CD4-positive, alpha-beta memory T cell (primary cell): ENCODE measurements at places on chromosomes 6 and 20.

DNA sequence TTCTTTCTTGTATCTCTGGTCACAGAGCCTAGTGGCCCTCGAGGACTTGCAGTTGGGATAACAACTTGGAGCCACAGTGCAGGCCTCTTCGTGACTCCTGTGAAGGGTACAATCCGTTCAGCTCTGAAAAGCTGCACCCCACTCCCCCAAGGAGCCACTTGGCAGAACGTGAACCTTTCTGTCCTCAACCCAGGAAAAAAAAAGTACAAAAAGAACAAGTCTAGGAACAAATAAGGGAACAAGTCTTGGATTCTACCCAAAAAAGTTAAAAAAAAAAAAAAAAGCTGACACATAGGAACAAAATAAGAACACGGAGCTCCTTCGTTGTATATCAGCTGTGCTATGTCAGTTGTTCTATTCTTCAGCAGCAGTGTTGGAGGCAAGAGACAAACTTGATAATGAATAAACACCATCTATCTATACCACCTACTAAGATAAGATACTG, 77.9 kb upstream of the TULP1 start:
- no peak for DNase-seq

DNA sequence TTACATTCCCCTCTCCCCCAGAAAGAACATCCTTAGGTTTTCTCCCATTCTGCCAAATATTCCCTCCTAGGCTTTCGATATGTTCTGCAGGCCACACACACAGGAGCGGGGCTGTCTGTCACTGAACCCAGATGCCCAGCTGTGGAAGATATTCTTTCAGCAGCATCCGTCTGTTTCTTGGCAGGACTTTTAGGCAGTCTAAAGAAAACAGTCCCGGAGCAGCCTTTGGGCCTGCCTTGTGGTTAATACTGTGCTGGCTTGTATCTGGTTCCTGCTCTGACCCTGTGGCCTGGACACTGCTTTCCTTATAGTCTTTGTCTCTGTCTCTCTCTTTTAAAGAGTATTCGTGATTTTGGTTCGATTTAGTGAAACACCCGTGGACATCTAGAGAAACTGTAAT, 94.6 kb upstream of the SUPT3H start:
- no peak for DNase-seq

DNA sequence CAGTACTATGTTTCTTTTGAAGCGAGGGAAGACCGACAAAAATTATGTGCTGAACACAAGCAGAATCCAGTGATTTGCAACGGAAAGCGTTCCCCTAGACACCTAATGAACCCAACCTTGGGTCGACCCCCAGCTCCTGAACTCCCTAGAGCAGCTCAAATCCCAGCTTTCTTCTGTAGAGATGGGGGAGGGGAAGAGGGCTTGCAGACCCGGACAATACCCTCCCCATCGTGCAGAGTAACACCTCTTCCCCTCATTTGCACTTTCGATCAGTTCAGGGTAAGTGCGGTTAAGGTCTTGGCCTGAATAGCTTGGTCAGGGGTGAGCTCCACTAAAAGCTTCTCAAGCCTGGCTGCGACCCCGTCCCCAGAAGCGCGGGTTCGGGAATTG, 404 bp downstream of the CEP162 start:
- no peak for DNase-seq

DNA sequence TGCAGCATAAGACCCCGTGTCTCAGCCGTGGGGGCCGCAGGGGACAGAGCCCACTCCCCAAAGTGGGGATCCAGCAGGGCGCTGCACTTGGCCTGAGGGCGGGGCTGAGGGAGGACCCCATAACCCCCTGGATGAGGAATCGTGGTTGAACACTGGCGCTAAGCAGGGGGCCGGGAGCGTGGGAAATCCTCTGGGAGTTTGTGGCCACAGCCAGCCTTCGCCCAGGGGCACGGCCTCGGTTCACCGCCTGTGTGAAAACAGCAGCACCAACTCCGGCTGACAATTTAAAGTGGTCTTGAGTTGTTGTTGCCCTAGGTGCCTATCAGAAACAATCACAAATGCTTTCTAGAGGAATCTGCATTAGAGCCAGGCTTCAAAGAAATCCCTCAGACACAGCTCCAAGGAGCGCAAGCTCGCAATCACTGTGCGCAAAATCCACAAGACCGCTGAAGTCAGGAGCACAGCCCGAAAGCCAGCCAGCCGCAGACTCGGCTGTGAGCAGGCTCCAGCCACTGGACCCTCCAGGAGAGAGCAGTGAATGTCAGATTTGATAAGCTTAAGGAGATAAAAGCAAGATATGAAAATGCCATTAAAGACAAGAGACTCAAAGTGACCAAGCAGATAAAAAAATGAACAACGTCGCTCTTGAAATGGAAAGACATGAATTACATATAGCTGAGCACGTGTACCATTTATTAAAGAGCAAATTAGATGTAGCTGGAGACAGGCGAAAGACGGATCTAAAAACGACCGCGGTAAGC, 10.9 kb upstream of the RPS6KA2 start:
- DNase-seq, result no peak

DNA sequence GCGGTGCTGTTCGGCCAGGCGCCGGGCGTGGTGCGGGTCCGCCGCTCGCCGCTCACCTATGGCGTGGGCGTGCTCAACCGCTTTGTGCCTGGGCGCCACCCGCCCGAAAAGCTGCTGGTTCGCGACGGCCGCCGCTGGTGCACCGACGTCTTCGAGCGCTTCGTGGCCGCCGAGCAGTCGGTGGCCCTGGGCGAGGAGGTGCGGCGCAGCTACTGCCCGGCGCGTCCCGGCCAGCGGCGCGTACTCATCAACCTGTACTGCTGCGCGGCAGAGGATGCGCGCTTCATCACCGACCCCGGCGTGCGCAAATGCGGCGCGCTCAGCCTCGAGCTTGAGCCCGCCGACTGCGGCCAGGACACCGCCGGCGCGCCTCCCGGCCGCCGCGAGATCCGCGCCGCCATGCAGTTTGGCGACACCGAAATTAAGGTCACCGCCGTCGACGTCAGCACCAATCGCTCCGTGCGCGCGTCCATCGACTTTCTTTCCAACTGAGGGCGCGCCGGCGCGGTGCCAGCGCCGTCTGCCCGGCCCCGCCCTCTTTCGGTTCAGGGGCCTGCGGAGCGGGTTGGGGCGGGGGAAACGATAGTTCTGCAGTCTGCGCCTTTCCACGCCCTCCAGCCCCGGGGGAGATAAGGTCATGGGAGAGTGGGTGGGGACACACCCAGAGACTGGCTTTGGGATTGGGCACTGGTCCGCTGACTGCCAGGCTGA, 15.7 kb downstream of the ADISSP start:
- DNase-seq, result peak; percentile 52

- DNase-seq, result no peak
Measured at GRCh38 chr6:81547149-81547548, 205.3 kb downstream of the TENT5A start.

- DNase-seq, result peak; percentile 15
Measured at GRCh38 chr6:72621291-72622093, at the start of gene KCNQ5. KCNQ5 (plus strand) TSS chr6:72622064.

DNA sequence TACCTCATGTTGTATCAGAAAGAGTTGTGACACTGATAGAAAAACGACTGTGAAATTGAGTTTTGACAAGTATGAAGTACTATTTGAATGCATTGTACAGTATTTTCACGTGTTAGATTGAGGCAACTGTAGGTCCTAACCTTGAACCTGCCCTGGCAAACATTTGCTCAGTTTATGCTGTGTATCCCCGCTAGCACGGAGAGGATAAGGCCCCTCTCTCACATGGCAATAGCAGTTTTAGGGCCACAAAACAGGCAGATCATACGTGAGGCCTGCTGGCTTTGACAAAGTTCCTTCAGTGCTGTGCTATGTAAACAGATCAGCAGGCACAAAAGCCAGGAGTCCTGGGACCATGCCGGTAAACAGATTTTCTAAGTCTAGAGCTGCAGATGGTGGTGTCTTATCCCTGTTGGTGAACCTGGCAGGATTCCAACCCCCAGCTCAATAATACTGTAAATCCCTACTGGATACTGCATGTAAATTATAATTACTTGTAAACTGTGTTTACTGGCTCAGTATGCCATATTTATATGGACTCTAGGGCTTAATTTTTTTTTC, 23.8 kb upstream of the FAM217A start:
- no peak for DNase-seq

DNA sequence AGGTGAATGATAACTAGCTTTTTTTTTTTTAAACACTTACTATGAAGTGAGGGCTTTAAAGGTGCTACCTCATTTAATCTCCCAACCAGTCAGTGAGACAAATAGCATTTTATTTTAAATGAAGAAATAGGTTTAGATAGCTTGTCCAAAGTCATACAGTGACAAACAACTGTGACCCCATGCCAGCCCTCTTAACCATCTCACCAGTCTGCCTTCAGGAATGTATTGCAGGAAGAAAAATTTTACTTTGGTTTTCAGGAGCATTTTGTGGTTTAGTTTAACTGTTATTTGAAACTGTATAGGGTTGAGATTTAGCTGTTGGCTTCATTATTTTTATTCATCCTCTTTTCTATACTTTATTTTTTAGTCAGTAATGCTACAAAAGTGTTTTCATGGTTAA, 18.6 kb downstream of the DSE start:
- no peak for DNase-seq

DNA sequence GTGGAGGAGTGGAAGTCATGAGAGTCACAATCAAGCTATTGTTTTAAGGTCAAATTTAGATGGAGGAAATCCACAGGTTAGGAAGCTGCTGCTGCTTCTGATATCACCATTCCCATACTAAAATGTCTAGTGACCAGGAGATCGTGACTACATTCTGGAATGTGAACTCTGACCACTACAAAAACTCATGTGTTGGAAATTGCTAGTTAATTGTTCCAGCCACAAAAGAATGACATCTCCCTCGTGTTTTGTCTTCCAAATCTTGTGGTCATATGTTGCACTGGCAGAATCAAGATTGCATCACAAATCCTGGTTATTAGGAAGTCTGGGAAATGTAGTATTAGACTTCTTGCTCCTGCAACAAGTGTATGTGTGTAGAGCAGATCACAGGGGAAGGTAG, 441.9 kb downstream of the CD109 start:
- no peak for DNase-seq

DNA sequence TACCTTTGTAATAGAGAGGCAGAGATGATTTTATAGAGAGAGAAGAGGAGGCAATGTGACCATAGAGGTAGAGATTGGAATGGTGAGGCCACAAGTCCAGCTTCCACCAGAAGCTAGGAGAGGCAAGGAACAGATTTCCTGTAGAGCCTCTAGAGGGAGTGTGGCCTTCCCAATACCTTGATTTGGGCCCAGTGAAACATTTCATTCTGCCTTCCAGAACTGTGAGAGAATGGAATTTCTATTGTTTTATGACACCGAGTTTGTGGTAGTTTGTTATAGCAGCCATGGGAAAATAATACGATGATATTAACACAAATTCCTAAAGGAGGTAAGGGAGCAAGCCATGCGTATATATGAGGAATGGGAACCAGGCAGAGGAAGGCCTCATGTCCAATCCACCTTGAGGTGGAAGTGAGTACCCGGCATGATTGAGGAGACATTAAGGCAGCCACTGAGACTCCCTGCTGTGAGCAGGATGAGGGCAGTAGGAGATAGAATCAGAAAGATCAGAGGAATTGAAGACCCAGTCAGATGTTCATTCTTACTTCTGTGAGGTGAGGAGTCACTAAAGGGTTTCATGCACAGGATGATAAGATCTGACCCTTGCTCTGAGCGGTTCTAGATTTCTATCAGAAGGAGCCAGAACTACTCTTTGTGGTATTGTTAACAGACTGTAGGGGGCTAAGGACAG, 636.3 kb upstream of the IMPG1 start:
- DNase-seq, result no peak

DNA sequence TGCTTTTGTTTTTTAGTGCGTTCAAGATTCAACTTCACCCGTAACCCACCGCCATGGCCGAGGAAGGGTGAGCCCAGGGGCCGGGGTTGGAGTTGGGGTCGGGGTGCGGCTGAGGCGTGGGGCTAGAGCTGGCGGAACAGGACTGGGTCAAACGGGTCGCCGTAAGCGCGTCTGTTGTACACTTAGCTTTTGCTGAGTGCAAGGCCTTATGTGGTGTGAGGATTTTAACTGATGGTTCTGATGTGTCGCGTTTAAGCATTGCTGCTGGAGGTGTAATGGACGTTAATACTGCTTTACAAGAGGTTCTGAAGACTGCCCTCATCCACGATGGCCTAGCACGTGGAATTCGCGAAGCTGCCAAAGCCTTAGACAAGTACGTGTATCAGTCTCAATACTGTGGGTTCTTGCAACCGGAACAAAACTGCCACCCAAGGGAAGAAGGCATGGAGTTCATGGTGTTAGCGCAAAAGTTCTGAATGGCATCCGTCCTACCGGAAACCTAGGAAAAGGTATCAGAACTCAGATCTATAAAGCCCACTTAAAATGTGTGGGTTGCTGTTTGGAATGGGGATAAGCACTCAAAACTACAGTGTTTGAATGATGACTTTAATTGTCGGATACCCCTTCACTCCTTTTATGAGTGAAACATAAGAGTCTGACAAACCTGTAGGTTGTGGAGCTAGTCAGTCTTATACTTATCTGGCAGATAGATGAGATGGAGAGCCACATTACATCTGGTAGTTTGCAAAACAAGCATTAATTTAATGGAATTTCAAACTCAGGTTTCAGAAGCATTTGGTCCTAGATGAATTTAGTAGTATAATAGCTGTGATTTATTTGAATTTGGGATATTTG, 574 bp downstream of the RPS12 start:
- peak; percentile 55 for DNase-seq

DNA sequence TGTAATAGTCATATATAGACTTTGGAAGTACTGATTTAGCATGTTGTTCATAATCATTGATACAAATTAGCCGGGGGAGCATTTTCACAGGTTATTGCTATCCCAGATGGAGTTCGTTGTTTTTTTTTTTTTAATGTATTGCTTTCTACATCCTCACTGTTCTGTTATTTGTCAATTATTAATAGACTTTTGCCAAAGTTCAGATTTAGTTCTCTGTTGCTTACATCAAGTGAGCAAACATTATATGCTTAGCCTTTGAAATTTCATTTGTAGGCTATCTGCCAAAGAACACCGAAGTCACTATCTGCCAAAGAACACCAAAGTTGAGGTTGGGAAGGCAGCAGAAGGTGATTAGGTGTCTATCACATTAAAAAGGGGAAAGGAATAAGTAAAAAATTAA, at the start of gene HAO1:
TSS of gene HAO1 (minus strand) at position 118 of the 400 bp plus-strand sequence. CDS start at position 82, 36 bp downstream.
- no peak for DNase-seq

- no peak for DNase-seq
Measured at GRCh38 chr6:147872002-147872401, 363.5 kb downstream of the SAMD5 start.
